CD4-positive, alpha-beta T cell treated with Interleukin-4 for 1 hour (primary cell): ENCODE measurements at places on chromosomes 7 and 10.

GRCh38 chr10:13346283-13347042, 1.6 kb downstream of the SEPHS1 start:
- no peak for DNase-seq

- no peak for DNase-seq
Observed at GRCh38 chr7:47428768-47429472, 153.0 kb downstream of the TNS3 start.

DNA sequence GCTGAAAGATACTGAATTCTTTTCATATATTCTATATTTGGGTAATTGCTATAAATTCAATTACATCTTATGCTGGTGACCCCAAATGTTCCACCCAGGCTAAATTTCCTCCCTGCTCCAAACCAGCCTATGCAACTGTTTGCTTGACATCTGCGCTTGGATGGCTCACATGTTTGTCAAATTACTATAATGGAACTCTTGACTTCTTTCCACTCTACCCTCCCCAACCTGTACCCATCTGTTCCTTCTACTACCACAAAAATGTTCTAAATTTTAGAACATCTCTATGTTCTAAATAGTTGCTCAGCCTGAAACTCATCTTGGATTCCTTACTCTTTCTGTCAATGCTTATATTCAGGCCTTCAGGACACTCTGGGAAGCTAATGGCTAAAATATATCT, 249.9 kb upstream of the SMIM30 start:
- no peak for DNase-seq

GRCh38 chr10:103040418-103040817, 122.3 kb downstream of the CNNM2 start:
- no peak for DNase-seq

DNA sequence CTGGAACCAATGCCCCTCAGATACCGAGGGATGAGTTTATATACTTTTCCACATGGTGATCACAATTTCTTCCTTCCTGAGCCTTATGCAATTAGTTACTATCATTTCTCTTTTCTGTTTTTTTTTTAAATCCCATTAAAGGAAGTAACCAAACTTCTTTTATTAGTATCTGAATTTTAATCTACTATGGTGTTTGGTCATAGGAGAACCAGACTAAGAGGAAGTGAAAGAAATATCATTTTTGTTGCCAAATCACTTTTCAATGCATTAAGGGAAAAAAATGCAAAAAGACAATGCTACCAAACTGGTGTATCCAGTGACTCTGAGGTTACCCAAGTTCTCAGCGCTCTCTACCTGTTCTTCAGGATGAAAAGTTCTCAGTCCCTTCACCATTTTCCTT, 167.7 kb downstream of the NXPH1 start:
- DNase-seq, result no peak

DNA sequence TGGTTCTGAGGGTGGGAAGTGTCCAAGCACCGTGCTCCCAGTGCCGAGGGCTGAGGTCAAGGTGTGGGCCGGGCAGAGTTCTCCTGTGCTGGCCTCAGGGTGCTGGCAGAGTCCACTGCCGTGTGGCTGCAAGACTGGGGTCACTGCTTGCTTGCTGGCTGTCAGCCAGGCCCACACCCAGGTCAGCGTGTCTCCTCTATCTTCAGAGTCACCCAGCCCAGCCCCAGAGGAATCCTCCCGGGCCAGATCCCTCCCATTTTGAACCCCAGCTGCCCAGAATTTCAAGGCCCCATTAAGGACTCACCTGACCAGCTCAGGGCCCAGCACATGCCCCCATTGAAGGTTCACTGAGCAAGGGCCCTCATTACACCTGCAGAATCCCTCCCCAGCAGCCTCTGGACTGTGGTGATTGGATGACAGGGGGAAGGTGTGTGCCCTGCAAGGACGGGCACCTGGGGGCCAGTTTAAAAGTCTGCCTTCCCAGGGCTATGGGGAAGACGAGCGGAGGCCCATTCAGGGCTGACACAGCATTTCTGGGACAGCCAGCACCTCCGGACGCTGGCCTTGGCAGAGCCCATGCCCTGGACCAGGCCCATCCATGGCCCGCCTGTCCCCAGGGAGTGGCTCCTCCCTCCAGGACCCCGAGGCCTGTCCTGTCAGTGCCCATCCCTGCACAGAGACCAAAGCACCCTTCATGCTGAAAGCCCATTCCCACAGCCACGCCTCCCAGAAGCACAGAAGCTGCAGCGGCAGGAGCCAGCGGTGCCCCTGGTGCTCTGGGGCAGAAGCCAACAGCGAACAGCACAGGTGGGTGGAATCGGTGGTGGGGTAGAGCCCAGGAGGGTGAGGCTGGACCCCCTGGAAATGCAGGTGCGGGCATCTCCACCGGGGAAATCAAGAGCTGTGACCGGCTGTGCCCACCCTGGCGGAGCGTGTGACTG, 45.1 kb upstream of the PPP2R2D start:
- DNase-seq, result no peak

DNA sequence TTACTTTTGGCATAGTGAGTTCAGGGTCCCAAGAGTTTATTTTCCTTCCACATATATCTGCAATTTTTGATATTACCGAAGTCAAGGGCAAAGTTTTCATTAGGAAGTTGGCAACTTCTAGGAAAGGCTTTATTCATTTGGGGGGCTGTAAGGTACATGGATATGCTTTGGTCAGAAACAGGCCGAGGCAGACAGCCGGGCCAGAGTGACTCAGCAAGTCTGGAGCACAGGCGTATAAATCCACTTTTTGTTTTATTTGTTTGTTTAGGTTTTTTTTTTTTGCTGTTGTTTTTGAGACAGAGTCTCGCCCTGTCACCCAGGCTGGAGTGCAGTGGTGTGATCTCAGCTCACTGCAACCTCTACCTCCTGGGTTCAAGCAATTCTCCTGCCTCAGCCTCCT, 3.7 kb downstream of the ZNF680 start:
- DNase-seq, result no peak

- DNase-seq, result peak; percentile 70
Observed at GRCh38 chr10:97731346-97732051, 5.4 kb upstream of the ZFYVE27 start.

- no peak for DNase-seq
Observed at GRCh38 chr7:31058122-31058521, 6.0 kb downstream of the ADCYAP1R1 start.

GRCh38 chr10:103637927-103638557, 144.5 kb downstream of the NEURL1 start:
- no peak for DNase-seq

DNA sequence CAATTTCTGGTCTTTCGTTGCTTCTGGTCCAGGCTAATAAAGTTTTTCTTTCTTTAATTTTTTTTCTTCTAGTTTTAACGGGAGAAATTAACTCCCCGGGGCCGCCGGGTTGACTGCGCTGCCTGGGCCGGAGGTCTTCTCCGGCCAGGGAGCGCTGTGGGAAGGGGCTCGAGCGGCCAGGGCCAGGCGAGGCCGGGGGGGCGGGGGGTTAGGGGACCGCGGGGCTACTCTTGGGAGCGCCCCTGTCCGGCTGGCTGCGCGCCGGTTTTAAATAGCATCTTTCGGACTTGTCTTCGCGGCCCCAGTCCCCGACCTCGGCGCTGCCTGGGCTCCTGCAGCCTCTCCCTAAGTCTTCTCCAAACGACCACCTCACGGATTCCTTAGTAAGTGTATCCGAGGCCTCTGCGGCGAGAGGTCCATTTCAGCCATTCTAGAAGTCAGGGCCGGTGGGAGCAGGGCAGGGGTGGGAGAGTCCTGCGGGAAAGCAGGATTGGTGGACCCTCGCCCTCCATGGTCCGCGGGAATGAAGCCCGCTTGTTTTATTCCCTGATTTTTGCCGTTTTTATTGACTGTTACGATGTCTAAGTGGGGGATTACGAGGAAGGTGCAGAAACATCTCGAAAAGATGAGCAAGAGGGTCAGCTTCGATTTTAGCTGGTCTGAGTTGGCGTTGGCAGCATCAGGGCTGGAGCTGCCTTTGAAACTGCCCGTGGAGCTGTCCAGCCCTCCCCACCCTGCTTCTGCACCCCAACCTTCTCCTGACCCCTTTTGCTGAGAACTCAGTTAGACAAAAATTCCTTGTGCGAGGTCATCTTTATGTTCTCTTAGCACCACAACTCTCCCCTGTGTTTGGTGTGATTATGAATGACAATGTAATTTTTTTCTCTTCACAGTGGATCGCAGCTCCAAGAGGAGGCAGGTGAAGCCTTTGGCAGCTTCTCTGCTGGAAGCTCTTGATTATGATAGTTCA, 555 bp downstream of the PHF14 start:
- DNase-seq, result peak; percentile 5

GRCh38 chr10:5888351-5888750, 1.3 kb downstream of the ANKRD16 start:
- DNase-seq, result no peak

DNA sequence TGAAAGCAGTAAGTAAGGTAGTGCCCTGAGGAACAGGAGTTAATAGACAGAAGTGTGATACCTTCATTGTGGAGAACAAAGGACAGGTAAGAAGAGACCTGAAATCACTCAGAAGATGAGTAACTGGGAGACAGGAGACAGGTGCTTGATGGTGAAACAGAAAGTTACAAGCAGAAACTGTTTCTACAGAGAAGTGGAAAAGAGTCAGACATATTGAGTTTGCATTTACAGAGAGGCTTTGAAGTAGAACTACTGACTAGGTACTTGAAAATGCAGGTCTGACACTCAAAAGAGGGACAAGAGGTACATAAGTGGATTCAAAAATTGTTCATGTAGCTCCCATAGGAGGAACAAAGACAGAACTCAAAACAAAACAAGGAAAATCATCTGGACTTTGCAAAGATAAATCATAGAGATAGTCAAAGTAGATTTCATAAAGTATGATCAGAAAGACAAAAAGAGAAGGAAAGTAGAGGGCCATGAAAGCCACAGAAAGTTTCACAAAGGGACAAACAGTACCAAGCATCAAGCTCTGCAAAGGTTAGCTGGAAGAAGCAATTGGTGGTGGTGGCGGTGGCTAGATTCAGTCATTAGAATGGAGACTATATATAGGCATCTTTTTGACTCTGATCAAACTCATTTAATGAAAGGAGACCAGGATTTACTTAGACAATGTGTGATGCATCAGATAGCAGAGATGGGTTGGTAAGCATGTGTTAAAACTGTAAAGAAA, 198.4 kb downstream of the PCLO start:
- no peak for DNase-seq

DNA sequence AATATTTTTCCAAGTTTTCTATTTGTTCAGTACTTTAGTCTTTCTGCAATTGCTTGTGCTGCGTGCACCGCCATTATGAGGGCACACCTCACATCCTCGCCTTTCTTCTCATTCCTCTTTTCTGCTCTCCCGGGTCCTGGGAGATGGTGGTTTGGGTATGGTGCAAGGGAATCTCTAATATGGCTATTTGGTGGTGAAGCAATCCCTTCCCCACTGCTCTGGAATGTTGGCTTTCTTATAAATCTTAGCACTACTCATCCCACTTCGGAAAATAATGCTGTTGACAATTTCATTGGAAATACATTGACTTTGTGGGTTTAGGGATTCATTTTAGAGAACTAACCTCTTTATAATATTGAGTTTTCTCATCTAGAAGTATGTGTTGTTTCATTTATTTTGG, 1.9 kb upstream of the GCK start:
- no peak for DNase-seq

GRCh38 chr10:89540420-89540949, 5.1 kb upstream of the SLC16A12 start:
- DNase-seq, result no peak

DNA sequence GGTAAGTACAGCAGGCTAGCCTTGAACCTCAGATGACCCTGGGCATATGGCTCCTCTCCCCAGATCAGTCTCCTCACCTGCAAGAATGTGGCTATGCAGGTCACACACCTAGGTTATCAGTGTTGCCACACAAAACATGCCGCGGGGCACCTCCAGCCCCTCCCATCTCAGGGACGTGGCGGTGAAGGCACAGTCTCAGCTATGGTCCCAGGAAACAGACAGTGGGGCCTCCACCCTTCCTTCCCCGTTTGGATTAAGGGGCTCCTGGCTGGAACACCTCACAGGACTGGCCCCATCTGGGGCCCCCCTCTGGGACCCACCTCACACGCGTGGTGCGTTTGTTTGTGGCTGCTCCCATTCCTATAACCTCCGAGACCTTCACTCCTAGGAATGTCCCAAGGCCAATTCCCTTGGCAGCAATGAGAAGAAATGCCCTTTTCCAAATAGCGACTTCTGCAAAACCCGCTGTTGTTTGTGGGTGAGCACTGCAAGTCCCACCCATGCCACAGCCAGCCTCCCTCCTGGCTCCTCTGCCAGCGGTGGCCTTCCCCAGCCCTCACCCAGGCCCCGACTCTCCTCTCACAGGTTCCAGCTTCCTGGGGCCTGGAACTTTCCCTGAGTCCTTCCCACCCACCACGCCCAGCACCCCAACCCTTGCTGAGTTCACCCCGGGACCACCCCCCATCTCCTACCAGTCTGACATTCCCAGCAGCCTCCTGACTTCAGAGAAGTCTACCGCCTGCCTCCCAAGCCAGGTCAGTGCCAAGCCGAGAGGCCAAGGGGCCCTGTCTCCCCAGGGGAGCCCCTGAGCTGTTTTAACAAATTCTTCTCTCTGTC, 17.1 kb downstream of the ZMIZ2 start:
- no peak for DNase-seq

GRCh38 chr7:31478721-31479120, 35.2 kb upstream of the ITPRID1 start:
- no peak for DNase-seq

- no peak for DNase-seq
Observed at GRCh38 chr10:116620423-116621400, at the start of gene PNLIPRP2. TSS of gene PNLIPRP2 (plus strand) at chr10:116620953.

DNA sequence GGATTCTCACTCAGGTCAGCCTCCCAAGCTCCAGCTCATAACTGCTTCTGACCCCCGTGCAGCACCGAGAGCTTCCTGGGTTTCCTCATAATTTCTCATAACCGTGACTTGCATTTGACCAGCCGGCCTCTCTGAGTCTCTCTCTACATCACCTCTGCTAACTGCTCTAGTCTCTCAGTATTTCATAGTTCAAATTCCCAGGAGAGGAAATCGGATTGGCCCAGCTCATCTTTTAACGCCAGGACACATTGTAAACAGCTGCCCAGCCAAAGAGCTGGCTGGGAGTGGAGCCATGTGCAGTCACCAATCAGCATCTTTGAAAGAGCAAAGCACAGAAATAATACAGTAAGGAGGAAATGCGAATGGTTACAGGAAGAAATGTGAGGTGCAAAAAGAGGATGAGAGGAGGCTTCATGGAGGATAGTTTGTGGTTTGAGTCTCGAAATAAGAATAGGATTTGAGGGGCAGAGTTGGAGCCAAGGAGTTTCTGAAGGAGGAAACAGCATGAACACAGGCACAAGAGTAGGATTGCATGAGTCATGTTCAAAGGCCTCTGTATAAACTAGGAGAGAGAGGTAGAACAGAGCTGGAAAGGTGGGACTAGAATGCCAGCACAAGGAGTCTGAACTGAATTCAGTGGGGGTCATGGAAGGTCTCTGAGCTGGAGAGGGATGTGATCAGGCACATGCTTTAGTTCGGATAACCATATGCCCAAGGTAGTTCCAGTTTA, 15.2 kb upstream of the LBX1 start:
- DNase-seq, result no peak

- no peak for DNase-seq
Observed at GRCh38 chr7:47643716-47644400, 61.9 kb upstream of the TNS3 start.

DNA sequence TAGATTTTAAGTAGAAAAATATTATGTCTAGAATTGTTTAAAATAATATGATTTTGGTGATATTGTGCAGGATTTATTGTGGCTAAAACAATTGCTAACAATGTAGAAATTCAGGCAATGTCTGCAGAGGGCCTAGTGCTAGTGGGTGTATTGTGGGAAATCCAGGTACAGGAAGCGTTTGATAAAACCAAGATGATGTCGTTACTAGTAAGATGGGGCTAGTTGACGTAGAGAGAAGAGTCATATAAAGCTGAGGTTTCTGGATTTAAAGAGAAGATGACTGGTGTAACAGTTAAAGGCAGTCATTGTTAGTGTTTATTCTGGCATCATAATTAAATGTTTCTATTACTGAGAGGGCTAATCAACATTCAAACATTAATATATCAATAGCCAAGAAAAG, 43.5 kb downstream of the ADK start:
- no peak for DNase-seq
